ENCODE measurements at places on chromosomes 16 and 17. TPM values are rescaled to one million over a fixed set of nuclear protein-coding genes. Genes with fewer than 3 reads are reported as not detected.

- DNase-seq = no peak
Observed at GRCh38 chr16:83954577-83955016, 1.6 kb downstream of the OSGIN1 start.

DNA sequence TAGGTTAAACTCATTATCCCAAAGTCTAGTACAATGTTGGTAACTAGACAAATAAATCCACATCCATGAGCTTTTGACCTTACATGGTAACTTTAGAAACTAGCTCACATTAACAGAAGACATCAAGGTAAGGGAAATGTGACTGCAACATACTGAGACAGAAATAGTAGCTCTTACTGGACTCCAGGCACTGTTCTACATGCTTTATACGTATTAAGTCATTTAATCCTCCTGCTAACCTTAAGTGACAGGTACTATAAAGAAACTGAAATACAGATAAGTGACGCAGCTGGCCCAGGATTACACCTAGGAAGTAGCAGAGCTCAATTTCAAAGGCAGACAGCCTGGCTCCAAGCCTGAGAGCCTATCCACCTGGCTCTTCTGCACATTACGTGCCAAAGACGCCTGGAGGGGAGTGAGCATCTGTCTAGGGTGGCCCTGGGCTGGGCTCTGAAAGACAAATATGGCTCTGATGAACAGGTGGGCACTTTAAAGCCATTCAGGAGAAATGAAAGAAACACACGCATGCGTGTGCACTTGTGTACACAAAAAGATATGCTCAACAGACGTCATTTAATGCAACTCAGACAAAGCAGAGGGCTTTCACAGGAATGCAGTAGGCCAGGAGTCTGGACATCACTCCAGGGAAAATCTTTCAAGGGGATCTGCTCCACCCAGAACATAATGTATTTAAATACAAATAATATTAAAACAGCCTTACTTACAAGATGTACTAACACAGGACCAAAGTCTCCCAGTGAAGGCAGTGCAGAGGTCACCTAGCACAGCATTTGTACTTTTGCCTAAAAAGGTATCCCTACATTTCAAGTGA is 4.4 kb downstream of the ZC3H7A start:
- no peak for DNase-seq

DNA sequence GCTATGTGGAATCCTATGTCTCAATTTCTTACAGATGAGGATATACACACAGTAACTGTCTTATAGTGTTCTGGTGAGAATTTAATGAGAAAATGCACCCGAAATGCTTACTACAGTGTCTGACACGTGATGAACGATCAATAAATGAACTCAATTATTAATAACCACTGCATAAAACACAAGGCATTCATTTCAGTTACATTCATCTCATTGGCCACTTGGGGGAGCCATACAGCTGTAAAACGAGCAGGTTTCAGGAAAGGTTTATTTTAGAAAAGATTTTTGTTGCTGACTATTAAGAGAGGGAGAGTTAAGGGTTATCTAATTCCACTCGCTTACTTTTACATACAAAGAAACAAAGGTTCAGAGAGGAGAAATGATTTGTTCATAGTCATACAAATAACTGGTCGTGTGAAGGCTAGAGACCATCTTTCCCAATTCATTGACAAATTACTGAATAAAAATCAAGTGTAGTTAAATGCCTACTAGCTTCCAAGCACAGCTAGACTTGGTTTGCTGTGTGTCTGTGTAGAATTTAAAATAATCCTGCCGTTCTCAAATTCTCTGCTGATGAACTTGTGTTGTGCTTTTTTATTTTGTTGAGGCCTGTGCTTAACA is 160.1 kb downstream of the MAP2K4 start:
- DNase-seq = peak; percentile 4

- no peak for DNase-seq
Observed at GRCh38 chr17:30401097-30401496, 22.4 kb downstream of the CPD start.

DNA sequence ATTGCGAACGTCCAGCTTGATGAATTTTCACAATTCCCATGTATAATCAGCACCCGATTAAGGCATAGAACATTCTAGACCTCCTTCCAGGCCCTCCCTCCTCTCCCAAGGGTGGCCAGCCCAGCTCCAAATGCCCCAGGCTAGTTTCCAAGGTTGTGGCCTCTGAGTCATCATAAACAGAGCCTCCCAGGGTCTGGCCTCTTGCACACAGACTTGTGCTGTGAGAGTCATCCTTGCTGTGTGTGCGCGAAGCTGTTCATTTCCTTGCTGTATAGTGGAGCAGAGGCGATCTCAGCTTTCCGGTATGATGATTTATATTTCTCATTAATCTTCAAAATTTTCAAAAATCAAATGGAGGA is 20.5 kb upstream of the JPH3 start:
- peak; percentile 90 for DNase-seq

GRCh38 chr16:71929048-71929447 is 33.7 kb downstream of the IST1 start:
- peak; percentile 12 for DNase-seq

- no peak for DNase-seq
Observed at GRCh38 chr17:49436174-49436573, 21.5 kb upstream of the PHB1 start.

DNA sequence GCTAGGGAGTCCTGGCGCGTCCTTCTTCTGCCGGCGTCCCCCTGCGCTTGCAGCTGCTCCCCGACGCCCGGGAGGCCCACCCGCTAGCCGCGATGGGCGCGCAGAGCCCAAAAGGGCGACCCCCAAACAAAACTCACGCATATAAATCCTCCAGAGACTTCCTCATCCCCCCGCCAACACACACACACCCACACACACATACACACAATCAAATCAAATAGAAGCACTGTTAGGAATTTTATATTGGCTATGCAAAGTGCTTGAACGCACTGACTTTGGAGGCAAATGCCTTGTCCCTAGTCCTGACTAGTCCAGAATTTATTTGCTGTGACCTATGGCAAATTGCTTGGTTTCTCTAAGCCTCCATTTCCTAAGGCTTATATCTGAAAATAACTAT is 23.8 kb upstream of the CRYM start:
- no peak for DNase-seq

GRCh38 chr17:80457236-80457856 is 19.1 kb downstream of the NPTX1 start:
- DNase-seq = no peak

- DNase-seq = no peak
Observed at GRCh38 chr17:63364387-63364786, 81.7 kb downstream of the CYB561 start.

GRCh38 chr17:12900474-12900873 is 111.2 kb downstream of the ARHGAP44 start:
- no peak for DNase-seq

DNA sequence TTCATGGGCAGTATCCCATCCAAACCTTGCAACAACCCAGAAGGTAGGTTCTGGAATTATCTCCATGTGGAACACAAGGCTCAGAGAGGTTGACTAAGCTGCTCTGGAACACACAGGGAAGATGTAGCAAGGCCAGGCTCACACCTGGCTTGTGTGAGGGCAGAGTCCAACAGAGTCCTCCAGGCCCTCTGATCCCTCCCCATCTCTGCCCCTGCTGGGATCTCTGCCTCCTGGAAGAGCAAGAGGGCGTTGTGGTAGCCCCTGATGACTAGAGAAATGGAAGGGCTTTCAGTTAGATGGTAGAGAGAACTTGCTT is 7.0 kb upstream of the PPP1R1B start:
- no peak for DNase-seq

DNA sequence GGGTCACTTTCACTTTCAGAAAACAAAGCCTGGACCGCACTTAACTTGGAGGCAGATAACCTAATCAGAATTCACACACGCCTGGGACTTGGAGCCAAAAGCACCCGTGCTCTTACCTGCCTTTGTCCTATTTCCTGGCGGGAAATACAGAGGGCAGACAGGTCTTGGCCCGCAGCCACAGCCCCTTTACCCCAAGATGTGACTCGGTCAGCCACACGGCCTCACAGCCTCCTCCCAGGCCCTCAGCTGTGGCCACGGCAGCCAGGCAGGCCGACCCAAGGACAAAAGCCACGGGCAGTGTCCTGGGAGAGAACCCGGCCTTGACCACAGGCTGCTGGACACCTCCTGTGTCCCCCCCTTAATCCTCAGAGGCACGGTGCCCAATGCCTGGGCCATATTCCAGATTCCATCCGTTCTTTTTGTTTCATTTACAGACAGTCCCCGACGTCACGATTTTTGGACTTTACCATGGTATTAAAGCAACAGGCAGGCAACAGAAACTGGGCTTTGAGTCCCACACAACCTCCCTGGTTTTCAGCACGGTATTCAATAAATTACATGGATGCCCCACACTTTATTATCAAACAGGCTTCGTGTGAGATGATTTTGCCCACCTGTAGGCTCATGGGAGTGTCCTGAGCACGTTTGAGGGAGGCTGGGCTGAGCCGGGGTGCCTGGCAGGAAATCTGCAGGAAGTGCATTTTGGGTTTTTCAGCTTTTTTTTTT is 30.1 kb upstream of the GAA start:
- DNase-seq = no peak

DNA sequence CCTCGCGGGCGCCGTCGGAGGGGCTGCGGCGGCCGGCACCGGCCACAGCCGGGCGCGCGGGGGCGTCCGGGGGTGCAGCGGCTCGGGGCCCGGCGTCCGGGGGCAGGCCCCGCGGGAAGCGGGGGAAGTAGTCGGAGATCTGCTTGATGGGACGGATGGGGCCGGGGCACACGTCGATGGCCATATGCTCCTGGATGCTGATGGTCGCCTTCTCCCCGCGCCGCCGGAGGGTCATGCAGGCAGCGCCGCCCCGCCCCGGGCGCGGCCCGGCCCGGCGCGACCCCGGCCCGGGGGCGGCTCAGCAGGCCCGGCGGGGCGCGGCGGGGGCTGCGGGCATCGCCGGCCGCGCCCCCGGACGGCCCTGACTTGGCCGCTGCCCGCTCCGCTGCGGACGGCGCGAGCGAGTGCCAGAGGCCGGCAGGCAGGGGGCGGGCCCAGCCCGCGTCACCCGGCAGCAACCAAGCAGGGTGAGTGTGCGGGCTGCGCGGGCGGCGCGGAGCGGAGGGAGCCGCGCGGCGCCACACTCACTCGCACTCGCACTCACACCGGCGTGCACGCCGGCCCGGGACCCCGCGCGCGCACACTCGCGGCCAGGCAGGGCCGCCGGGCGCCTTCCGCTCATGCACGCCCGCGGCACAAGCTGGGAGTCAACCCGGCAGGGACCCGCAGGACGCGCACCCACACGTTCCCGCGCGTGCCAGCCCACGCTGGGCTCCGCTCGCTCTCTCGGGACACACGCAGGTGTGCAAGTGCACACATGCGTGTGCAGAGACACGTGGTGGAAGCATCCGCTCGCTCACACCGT is at the start of gene DOC2B:
DOC2B (minus strand) TSS at position 406 of the 805 bp plus-strand sequence; CDS start at position 235, 171 bp downstream.
- no peak for DNase-seq

DNA sequence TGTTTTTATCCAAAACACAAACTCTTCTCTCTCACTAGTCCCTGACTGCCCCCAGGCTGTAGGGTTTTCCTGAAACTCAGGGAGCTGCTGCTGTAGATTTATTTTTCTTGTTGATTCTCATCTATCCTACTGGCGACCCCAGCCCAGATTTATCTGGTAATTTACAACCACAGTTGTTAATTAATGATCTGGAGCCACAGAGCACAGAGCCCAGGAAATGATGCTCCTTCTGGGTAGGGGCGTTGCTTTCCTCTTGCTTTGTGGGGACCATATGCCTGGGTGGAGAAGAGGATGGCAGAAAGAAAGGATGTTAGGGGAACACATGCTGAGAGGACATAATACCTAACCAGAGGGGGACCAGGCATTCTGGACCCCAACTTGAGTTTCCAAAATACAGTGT is 7.4 kb upstream of the ETV4 start:
- DNase-seq = no peak

DNA sequence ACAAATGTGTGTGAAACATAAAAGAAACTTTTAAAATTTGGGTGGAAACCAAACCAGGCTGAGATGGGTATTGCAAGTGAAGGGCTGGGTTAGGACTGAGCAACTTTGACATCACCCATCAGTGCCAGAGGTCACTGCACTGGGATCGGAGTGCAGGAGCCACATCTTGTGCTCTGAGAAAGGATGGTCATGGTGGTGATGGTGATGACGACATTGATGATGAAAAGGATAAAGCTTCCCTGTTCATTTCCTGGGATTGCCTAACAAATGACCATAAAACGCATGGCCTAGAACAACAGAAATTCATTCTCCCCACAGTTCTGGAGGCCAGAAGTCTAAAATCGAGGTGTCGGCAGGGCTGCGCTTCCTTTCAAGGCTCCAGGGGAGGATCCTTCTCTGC is 324.0 kb downstream of the MAF start:
- no peak for DNase-seq

GRCh38 chr16:17515421-17516210 is 44.9 kb upstream of the XYLT1 start:
- DNase-seq = peak; percentile 9

DNA sequence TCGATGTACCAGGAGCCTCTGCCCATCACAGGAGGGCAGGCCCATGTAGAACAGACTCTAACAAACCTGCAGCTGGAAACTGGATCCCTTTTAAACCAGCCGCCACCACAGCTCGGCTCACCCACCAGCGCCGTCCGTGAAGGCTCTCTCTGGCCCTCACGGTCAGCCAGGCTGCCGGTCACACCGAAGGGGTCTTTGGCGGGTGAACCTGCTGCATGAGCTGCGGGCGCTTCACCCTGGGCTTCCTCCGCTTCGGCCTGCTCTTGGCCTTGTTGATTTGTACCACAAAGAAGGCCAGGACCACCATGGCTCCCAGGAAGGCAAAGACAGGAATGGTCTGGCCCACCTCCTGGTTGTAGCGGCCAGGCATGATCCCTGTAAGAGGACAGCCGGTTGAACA is 11.7 kb upstream of the SLC38A8 start:
- no peak for DNase-seq

DNA sequence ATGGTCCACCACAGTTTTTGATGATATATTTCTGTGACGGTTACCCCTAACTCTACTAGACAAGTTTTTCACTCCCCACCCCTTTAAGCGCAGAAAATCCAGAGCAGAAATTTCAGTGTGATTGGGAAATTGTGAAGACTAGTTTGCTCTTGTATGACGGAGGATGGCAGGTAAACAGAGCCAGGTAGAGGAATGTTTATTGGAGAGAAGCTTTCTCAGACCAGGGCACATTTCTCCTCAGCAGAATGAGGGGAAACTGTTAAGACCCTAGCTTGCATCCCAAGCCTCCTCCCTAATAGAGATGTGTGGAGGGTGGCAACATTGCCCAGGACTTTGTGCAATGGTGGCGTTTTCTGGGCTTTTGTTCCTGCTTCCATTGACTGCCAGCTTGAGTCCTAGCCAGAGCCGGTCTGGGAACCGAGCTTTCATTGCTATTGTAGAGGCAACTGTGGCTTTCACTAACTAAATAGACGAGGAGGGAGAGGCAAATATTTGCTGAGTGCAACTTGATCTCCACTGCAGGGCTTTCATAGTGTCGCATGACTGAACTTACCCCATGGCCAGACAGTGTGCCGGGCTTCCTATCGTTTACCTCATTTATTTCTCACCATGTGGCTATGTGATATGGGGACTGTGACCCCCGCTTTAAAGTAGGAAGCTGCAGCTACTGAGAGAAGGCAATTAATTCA is 159.6 kb upstream of the MPHOSPH6 start:
- DNase-seq = no peak

Gene IRX3
- 4.1 TPM for total RNA-seq

Gene SRL
- total RNA-seq = not detected

Gene HOXB3
- total RNA-seq = 24.0 TPM

Gene KRTAP1-5
- total RNA-seq = not detected

Gene NLE1
- 19.3 TPM for total RNA-seq

Gene TP53TG3F
- total RNA-seq = not detected

Gene KRT25
- total RNA-seq = not detected

Gene NOXO1
- total RNA-seq = not detected

Gene P2RX1
- not detected for total RNA-seq

Gene PRAC2
- total RNA-seq = not detected
